ENCODE measurements at places on chromosomes 3 and 15.

DNA sequence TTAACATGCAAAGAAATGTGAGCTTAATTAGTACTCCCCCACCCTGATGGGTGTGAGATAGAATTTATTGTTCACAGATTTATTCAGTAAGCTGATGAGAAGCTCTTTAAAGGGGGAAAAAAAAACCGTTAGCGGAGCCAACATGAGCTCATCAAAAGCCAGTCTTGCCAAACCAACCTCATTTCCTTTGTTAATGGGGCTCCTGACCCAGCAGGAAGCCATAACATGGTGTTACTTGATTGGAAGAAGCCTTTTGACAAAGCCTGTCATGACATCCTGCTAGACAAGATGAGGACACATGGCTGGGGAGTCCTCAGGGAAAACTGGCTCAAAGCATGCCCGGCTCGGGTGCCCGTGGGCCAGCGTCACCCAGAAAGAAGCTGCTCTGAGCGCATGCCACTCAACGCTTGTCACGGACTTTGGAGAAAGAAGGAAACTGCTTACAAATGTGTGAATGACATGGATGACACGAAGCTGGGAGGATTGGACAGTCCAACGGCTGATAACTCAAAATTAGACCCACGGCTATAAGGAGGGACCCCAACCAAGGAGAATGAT, 64.6 kb downstream of the SLCO2A1 start:
- no peak for DNase-seq

GRCh38 chr3:46924921-46925584, 47.5 kb downstream of the PTH1R start:
- no peak for DNase-seq

- DNase-seq, result no peak
Observed at GRCh38 chr15:90437516-90437915, 49.5 kb downstream of the IQGAP1 start.

- no peak for DNase-seq
Observed at GRCh38 chr3:40523781-40524180, 979 bp upstream of the ZNF621 start.

DNA sequence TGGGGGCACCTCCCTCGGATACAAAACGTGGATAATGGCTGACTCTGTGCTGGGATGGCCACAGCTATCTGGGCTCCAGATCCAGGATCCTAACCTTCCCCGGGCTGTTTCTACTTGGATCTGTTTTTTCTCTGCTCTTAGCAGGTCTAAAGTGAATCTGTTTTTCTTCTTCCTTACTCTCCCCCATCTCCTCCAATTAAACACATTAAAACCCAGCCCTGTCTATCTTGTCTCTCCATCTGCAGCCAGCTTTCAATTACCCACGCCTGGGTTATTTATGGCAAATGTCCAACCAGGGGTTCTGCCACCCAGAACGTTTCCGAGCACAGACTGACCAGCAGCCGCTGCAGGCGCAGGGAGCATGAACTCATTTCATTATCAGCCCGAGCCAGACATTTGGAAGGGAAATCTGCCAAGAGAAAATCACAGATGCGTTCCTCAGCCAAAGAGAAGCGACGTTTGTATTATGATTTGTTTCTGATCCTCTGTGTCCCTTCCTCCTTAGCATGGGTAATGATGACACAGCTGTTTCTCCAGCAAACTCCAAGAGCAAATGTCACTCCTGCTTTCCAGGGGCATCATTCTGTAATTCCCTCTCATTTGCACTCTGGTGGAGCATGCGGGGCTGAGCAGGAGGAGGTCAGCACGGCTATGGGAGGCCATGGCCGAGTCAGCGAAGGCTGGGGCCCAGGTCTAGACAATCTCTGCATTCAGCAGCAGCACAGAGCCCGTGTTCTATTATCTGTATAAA, 42.0 kb downstream of the UMPS start:
- no peak for DNase-seq

GRCh38 chr3:14691239-14691638, 16.3 kb downstream of the C3orf20 start:
- DNase-seq, result no peak

DNA sequence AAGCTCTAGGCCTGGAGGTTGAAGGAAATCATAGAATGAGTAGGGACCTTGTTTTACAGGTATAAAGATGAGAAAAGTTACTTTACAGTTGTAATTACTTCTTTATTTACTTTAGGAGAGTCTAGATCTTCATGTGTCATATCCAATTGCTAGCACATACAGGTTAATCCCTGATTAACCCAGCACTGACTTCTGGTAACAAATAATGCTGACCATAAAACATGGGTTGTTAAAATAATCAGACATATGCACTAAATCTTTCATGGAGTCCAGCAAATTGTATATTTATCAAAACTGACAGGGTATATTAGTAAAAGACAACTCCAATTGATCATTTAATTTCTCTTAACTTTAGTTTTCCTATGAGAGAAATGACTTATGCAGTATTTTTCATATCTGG, 245.2 kb downstream of the NFKBIZ start:
- no peak for DNase-seq

GRCh38 chr3:41434781-41435180, 235.5 kb downstream of the CTNNB1 start:
- no peak for DNase-seq

- DNase-seq, result no peak
Observed at GRCh38 chr3:123635717-123636116, 50.9 kb upstream of the HACD2 start.

DNA sequence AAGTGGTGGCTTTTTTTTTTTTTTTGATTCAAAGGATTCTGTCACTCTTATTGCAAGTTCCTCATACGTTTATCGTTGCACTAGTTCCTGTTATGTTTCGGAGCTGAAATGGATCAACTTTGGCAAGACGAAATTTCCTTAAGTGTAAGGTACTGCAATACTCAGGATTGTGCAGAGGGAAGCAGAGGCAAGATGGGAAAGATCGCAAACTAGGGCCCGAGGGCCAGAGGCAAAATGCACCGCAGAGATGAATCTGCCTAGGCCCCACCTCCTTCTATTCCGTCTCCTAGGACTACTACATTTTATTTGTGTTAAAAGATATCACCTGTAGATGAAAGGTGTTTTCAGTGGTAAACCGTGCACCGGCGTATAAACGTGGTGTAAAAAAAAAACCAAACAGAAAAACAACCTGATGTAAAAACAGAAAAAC, 331 bp downstream of the RNU6-1 start:
- peak; percentile 84 for DNase-seq

DNA sequence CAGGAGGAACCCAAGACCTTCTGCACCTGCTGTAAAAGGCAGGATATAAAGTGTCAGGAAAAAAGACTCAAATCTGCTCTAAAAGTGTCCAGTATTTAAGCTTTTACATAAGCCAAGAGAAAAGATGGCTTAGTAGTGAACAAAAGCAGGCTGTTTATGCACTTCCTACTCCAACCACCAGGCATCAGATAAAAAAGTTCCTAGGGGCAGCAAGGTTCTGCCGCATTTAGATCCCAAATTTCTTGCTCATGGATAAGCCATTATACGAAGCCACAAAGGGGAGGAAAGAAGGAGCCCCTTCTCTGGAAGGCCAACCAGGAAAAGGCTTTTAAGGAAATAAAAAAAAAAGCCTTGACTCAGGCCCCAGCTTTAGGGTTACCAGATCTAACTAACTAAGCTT, 10.6 kb upstream of the SLC9C1 start:
- DNase-seq, result peak; percentile 20

DNA sequence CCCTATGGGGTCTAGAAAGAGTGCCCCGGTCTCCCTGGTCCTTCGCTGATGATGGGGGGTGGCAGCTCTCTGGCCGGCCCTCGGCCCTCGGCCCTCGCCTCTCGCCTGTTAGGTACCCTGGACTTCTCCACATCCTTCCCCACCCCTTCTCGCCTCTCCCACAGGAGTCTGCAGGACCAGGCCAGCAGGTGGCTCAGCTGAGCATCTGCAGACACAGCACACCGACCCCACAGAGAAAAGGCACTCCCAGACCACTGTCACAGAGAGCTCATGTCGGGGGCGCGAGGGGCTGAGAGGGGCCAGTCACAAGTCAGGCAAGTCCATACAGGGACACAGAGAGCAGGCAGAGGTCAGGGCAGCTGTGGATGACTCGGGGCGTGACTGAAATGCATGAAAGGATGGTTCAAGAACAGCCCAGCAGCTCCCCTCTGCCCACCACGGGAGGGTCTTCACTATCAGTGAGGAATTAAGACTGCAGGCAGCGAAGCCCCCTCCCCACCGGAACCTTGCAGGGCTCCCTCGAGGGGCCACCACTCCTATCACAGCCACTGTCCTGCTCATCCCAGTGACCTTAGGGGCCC, 181.7 kb upstream of the NSMCE3 start:
- DNase-seq, result no peak

GRCh38 chr15:34206011-34206410, 3.9 kb downstream of the KATNBL1 start:
- no peak for DNase-seq

DNA sequence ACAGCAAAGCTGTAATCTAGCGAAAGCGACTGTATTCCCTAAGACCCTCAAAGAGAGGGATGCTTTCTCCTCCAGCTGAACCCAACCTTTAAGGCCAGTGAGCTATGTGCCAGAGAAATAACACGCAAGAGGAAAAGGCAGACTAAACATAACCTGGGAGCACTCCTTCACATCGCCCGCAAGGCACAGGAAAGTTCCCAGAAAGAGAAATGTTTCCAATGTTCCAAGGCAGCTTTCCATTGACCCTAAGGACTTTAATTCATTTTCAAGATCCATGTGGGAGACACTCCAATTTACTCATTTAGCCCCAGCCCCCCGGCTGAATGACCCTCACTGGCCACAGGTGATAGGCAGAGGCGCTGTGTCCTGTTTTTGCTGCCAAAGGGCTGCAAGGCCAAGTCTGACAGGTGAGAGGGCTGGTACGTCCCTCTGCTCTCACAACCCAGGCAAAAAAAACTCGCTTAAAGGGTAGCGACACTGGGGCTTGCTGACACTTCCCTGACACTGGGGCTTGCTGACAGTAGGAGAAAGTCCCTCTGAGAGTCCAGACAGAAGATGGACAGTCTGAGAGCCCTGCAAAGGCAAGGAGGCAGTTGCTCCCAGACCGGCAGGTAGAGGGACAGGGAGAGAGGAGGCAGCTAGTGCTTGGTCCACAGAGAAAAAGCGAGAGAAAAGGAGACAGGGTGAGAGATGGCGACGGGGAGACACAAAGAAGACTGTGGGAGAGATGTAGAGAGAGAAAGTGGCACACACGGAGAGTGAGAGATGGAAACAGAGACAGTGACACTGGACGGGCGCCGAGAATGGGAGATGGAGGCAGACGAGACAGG, 702 bp downstream of the ARHGEF3 start:
- peak; percentile 23 for DNase-seq

- no peak for DNase-seq
Observed at GRCh38 chr15:43908516-43909050, 81.8 kb downstream of the WDR76 start.

DNA sequence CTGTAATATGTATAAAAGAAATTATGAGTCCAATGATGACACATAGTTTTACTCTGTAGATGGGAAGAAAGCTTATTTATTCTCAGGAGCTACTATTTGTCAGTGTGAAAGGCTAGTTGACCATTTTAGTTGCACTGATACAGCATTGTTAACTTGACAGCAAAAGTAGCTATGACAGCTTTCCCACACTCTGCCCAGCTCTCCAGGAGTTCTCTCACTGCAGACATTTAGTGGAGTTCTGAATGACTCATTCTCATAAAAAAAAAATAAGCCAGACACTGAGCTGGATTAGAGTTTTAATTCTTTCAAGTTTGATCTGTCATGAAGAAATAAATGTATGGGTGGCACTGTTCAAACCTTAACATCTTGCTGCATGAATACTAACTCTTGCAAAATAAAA, 77.2 kb upstream of the CFAP20DC start:
- no peak for DNase-seq

DNA sequence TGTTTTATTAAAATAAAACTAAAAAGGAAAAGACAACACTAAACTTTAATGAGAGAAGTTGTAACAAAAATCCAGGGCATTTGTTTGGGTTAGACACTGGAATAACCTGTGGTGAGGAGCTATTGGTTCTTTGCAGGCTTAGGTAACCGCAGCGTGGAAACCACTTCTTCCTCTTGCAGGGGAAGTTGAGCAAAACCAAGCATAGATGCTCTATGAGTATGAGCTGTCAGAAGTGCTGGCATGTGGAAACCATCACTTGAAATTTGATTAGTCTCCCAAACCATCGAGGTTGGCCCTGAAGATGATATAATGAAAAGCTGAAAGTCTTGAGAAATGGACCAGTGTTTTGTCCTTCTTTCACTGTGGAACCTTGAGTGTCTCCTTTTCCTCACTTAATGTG, 127.1 kb upstream of the RBMS3 start:
- no peak for DNase-seq

DNA sequence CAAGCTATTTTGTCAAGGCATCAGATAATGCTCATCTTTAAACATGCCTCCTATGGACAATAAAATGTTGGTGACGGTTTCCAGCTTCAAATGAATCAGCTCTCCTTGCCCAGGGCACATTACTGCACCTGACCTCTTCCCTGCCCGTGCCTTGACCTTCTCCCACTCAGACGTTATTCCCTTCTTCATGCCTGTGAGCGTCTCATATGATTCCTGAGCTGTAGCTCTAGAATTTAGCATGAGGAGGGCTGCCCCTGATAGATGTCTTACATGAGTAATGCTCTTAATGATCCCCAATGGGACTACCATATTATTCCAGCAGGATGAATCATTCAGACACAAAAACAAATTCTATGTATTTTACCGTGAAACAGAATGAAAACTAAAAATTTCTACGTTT, 762.7 kb downstream of the ROBO1 start:
- no peak for DNase-seq

DNA sequence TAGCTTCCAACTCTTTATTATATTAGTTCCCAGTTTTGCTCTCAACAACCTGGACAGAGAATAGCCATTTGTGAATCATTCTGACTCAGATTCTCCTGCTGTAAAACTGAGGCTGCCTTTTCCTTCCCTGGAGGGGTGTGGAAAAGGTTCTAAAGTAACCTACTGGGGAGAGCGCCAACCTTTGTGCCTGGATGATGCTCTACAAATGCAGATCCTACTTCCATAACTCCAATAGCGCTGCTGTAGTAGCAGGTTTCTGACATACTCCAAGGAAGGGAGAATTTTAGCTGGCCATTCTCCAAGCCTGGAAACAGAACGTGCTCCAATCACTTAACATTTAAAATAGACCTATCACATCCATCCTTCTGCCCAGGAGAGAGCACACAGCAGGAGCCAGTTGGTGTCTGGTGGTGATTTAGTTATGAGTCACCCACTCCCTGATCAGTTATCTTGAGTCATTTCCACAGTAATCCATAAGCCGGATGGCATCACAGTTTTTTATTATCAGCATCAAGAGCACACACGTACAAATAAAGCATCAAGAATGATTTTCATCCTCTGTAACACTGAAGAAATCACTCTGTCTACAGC, 38.3 kb downstream of the MYH15 start:
- no peak for DNase-seq
